AML-193 (cell line): ENCODE measurements at places on chromosomes 7 and 10.

DNA sequence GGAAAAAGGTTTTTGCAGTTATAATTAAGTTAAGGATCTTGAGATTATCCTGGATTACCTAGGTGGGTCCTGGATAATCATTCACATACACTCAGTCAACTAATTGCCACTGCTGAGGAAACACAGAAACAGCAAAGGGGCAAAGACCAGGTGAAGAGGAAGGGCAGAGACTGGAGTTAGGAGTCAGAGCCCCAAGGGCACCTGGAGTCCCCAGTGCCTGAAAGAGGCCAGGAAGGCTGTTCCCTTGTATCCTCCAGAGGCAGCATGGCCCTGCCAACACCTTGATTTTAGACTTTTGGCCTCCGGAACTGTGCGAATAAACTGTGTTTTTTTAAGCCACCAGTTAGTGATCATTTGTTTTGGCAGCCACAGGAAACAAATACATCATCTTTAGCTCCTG, 24.6 kb downstream of the PRR15 start:
- no peak for DNase-seq

DNA sequence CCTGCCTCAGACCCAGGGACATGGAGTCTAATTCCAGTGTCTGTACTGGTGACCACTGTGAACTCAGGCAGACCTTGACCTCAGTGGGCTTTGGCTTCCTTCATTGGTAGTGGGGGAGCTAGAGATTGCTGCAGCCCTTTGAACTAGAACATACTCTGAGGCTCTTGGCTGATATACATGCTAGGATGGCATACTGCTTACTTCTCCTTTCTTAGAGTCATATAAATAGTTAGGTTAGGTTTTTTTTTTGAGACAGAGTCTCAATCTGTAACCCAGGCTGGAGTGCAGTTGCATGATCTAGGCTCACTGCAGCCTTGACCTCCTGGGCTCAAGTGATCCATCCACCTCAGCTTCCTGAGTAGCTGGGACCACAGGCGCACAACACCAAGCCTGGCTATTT, 49.7 kb downstream of the TMEM178B start:
- DNase-seq = no peak

DNA sequence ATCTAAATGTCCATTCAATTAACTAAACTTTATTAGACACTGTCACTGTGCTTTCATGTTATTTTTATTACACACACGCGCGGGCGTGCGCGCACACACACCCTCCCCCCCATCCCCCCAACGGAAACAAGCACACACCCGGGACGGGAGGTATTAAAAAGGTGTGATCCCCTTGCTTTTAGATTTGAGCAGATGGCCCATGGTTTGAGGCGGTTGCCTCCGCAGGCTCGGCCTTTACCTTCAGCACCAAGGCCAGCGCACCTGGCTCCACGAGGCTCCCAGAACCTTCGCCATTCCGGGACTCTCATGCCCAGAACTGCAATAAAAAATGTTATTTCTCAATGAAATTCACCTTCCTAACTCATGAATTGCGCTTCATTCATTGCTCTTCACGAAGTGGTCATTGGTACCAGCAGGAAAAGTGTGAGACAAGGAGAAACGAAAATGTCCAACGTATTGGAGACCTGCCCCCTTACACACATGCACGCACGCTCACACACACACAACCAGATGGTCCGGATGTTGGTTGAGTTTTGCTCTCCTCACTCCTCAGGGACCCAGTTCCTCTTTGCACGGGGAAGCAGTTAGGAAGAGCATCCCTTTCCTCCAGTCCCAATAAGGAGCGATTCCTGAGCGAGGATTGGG, 20.8 kb upstream of the PTF1A start:
- DNase-seq = no peak

DNA sequence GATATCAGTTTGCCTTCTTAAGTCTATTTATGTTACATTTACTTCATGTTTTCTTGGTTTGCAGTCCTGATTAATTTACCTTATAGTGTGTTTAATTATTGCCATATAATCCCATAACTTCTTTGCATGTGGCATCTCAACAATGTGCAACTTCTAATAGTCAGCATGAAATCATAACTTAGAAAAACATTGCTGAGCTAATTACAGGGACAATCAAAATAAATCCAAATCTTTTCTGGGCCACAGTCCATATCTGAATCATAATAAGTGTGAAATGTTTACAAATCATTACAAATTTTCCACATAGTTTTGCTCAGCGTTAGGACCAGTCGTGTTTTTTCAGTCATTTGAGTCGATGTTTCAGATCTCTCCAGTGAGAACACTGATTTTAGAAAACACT, 29.1 kb upstream of the CABCOCO1 start:
- DNase-seq = no peak

DNA sequence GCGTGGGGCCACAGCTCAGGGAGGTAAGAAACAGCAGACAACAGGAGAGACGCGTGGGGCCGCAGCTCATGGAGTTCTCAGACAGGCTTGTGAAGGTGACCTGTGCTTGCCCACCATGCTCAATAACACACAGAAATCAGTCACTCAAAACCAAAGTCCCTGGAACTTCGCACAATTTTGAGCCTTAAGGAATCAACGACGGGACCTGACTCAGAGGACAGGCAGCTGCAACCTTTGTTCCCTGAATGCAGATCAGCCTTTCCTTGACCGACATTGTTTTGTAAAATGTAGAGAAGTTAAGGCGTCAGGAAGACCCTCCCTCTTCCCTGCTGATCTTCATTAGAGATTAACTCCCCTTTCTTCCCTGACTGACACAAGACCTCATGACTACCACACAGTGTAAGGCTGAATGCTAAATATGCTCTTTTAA, 8.5 kb upstream of the KNDC1 start:
- no peak for DNase-seq

- DNase-seq = no peak
Observed at GRCh38 chr10:91785830-91786229, 12.4 kb upstream of the TNKS2 start.

- no peak for DNase-seq
Observed at GRCh38 chr7:5452937-5453540, 29.4 kb upstream of the TNRC18 start.

GRCh38 chr10:86348321-86349210, 18.0 kb downstream of the GRID1 start:
- no peak for DNase-seq

DNA sequence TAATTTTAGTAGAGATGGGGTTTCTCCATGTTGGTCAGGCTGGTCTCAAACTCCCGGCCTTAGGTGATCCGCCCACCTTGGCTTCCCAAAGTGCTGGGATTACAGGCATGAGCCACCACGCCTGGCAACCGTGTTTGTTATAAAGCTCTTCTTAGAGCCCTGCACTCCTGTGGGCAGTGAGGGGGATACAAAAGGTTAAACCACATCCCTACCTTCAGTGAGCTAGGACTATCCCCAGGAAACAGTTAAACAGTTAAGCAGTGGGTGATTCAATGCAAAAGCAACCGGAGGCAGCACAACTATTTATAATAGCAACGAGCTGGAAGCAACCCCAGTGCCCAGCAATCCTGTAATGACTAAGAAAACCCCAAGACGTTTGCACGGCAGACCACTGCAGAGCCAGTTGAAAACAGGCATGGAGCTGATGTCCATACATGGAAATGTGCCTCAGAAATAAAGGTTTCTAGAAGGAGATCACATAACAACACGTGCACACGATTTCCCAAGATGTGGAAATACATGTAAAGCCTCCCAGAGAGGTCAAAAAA, 107.2 kb upstream of the LYZL2 start:
- DNase-seq = peak; percentile 30

- DNase-seq = no peak
Observed at GRCh38 chr7:151237244-151238189, 5.2 kb downstream of the CHPF2 start.

- DNase-seq = peak; percentile 13
Observed at GRCh38 chr10:19775296-19775695, 40.9 kb upstream of the PLXDC2 start.

- no peak for DNase-seq
Observed at GRCh38 chr7:95472581-95473161, 13.1 kb upstream of the ASB4 start.

- no peak for DNase-seq
Observed at GRCh38 chr7:5500777-5501350, 77.2 kb upstream of the TNRC18 start.

- no peak for DNase-seq
Observed at GRCh38 chr7:139898483-139898882, 69.4 kb downstream of the TBXAS1 start.

DNA sequence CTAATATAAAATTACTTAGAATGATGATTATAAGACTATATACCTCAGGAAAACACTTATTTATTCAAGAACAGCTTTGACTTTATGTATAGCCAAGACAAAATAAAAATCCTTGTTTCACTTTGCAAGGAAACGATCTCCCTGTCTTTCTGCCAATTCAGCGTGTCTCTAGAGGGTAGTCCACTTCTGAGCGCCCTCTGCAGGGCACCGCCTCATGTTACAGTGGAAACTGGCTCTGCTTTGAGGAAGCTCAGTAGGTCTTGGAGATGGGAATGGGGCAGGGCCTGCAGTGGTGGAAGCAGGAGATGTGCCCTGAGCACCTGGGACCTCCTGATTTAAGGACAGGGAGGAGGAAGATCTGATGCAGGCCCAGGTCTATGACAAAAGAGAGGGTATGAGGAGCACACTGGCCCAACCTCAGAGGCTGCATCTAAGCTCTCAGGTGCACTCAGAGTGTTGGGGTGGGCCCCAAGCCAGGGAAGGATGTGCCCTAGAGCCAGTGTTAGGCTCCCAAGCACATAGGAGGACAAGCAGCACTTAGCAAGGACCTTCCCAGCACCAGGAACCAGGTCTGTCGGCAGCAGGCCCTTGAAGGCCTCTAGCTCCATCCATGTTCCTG, 481.0 kb downstream of the TNS3 start:
- peak; percentile 11 for DNase-seq

- DNase-seq = no peak
Observed at GRCh38 chr10:117138838-117139580, 939 bp upstream of the VAX1 start.

GRCh38 chr10:113027574-113028455, 77.8 kb downstream of the TCF7L2 start:
- peak; percentile 33 for DNase-seq

DNA sequence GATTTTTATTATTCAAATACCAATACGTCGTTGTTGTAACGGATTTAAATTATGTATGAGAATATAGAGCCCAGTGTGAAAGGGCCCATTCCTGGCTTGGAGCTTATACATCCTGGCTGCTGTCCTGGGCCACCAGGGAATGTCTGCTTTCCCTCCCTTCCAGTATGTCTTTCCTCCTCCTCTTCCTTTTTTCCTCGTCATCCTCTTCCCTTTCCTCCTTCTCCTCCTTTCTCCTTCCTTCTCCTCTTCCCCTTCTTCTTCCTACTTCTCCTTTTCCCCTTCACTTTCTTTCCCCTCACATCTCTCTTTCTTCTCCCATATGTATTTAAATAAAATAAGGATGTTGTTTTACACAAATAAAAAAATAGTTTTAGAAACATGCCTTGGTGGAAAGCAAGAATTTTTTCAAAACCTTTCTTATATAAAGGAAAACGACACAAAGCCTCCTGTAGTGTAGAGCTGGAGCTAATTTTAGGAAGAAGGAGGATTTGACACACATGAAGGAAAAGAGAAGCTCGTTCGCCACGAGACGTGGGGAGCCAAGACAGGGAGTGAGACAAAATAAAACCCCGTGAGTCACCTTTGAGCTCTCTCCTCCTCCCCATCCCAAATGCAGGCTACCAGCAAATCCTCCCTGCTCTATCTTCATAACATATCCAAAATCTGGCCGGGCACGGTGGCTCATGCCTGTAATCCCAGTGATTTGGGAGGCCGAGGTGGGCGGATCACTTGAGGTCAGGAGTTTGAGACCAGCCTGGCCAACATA, 301.1 kb upstream of the LYZL1 start:
- DNase-seq = no peak

GRCh38 chr7:34211018-34211417, 305.7 kb downstream of the BMPER start:
- no peak for DNase-seq
